Activated CD8-positive, alpha-beta memory T cell treated with anti-CD3 and anti-CD28 coated beads for 1 hour (primary cell): ENCODE measurements at places on chromosomes 1 and 21.

- no peak for DNase-seq
These were observed 60.5 kb upstream of the CR2 start for GRCh38 chr1:207393610-207394009.

GRCh38 chr1:163401211-163401610 is 79.5 kb downstream of the NUF2 start:
- no peak for DNase-seq

- DNase-seq = no peak
These were observed 23.8 kb downstream of the CLIC4 start for GRCh38 chr1:24768873-24769605.

GRCh38 chr1:234528074-234528865 is 49.3 kb upstream of the TARBP1 start:
- DNase-seq = no peak

DNA sequence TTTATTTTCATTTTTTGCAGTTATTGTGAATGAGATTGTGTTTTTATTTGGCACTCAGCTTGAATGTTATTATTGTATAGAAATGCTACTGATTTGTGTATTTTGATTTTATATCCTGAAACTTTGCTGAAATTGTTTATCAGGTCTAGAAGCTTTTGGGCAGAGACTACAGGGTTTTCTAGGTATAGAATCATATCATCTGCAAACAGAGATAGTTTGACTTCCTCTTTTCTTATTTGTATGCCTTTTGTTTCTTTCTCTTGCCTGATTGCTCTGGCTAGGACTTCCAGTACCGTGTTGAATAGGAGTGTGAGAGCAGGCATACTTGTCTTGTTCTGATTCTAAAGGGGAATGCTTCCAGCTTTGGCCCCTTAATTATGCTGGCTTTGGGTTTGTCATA is 27.3 kb downstream of the ZNF691 start:
- DNase-seq = no peak

DNA sequence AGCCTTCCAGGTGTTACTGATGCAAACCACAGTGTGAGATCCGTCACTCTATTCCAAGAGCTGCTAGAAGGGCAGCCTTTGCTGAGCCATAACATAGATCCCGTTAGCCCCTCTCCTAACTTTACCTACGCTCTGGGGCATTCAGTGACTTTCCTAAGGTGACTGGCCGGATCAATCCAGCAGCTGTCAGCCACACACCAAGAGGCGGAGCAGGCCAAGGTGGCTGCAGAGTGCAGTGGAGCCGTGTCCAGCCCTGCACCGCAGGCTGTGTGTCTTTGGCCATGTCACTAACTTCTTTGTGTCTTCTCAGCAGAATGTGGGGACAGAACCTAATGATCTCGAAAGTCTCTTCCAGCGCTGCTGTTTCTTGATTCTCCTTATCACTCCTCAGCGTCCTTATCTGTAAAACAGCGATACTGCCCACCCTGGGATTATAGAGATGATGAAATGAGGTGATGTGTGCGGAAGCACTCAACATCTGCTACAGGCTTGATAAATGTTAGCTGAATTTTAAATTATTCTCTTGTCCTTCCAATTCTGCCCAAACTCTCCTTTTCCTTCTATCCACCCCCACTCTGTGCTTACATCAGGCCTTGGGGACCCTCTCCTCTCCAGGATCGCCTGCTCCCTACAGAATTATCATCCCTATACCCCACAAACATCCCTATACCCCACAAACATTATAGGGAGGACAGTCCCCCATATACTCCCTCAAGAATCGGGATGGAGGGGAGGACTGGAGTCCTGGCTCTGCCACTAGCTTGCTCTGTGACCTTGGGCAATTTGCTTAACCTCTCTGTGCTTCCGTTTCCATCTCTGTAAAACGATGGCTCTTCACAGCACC is 25.8 kb upstream of the LRRN2 start:
- no peak for DNase-seq

GRCh38 chr1:31396633-31397351 is 16.2 kb upstream of the SERINC2 start:
- DNase-seq = no peak

DNA sequence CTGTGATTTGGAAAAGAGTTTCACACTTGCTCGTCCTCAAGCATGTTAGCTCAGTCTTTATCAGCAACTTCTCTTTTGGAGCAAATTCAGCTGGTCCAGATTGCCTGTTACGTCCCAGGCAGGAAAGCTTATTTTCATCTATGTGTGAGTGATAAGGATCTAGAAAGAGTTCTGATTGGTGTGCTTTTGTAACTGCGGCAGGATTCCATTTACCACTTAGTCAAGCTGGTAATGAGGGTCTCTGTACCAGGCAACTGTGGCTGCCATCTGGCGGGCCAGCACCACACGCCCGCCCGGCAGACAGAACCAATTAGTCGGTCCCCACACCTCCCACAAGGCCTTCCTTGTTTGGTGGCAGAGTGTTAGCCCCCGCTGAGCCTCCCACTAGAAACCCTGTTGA is 21.0 kb downstream of the C1orf87 start:
- DNase-seq = no peak

DNA sequence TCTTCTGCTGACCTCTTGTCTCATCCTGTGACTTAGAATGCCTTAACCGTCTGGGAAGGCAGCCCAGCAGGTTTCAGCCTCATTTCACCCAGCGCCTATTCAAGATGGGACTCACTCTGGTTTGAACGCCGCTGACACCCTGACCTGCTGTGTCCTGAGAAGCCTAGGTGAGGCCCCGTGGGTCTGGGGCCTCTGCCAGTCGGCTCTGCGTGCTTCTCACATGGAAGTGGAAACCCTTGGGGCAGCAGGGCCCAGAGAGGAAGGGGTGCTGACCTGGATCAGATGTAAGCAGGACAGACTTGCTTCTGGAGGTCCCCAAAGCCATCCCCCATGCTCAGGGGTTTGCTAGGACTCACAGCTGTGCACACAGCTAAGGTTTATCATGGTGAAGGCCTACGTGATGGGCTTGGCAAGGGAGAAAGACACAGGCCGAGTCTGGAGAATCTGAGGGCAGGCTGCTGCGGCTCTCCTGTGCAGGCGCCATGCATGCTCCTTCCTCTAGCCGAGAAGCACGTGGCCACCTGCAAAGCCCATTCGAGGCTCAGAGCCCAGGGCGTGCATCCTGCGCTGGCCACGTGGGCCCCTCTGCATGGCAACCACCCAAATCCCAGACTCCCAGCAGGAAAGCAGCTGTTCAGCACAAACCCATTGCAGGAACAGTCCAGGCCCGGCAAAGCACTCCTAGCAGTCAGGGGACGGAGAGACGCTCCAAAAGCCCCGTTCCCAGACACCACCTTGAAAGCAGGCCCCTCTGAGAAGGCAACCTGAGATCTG is 3.8 kb downstream of the TRPM2 start:
- no peak for DNase-seq

DNA sequence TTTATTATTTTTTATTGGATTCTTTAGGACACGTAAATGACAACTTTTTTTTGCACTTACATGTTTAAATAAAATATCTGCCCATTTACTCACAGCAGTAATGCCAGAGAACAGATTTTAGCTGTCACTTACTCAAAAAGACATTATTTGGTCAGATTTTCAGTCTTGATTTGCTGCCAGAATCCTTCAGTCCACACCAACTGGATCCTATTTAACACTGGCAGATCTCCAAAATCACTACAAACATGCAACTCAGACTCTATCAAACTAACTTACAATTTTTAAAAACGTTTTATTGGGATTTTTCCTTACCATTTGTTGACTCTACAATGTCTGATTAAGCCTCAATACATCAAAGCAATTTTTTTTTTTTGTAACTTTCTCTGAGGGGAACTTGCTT is 11.1 kb downstream of the ATP6V1G3 start:
- no peak for DNase-seq

- DNase-seq = no peak
These were observed 19.2 kb upstream of the ID3 start for GRCh38 chr1:23578311-23578996.

GRCh38 chr1:150928286-150928685 is 2.1 kb downstream of the SETDB1 start:
- no peak for DNase-seq

GRCh38 chr1:183493540-183494245 is 21.4 kb downstream of the SMG7 start:
- no peak for DNase-seq

DNA sequence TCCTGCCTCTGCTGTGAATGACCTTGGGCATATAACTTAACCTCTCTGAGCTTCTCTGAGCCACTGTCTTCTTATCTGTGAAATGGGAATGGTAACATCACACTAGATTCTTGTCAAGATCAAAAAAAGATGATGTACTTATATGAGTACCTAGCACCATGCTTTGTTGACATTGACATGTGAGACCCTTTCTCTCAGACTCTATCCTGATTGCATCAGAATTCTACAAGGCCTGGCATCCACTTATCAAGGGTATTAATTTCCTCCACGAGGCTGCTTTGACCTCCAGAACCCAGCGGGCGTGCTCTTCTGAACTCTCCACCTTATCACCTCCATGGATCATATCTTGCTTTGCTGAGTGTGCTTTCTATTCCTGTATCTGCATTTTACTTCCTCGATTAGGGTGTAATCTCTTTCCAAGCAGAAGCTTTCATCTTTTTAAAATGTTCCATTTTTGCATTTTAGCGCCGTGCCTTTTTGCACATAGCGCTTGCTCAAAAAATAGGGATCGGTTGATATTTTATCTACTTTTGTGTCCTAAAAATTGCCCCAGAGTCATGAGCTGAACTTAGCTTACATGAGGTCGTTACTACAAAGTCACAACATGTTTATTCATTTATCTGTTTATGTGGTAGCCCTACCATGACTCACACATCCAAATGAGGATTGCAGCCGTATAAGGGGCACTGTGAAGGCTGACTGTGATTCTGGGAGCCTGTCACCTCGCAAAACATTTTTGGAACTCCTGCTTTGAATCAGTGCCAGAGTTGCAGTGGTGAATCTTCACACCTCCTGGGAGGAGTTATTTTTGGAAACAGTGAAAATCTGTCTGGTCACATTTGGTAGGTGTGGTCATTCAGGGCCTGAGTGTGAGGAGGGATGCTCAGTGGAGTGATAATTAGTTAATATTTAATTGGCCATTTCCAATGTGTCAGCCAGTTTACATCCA is 63.2 kb downstream of the IER5 start:
- no peak for DNase-seq

DNA sequence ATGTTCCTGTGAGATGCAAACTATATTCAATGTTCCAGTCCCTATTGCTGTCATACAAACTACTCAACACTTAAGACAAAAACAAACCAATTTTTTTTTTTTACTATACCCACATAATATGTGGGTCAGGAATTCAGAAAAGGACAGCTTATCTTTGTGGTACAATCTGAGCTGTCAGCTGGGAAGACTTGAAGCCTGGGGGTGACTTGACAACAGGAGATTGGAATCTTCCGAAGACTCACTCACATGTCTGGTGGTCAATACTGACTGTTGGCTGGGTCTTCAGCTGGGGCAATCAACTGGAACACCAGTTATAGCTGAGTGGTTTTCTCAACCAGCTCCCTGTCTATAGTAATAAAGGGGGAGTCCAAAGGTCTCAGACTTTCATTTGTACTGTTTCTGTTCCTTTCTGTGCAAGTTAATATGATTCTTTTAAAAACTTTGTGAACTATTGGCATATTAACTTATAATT is 81.7 kb upstream of the ATP1B1 start:
- no peak for DNase-seq

GRCh38 chr1:245158913-245159312 is 4.1 kb downstream of the KIF26B start:
- DNase-seq = no peak
